ENCODE measurements at places on chromosomes 2 and 18.
A peak's percentile ranks its signal among the peaks of the same experiment; 100 is the strongest.

DNA sequence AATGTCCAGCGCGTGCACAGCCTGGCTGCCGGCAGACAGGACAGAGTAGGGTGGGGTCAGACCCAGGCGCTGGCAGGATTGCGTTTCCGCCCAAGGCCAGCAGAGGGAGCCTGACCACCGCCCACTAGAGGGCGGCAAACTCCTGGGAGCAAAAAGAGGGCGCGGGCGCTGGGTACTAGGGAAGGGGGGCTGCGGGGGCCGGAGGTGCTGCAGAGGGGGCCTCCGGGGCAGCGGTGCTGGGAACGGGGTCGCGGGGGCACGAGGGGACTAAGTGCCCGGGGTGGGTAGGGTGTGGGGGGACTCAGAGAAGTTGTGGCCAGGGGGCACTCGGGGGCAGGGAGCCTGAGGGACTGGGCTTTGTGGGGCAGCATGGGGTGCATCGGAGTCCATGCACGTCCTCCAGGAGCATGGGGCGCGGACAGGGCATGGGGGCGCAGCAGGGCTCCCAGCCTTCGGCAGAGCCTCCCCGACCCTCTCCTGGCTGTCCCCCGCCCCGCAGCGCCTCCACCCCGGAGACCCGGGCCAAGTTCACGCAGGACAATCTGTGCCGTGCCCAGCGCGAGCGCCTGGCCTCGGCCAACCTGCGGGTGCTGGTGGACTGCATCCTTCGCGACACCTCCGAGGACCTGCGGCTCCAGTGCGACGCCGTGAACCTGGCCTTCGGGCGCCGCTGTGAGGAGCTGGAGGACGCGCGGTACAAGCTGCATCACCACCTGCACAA is 3.2 kb downstream of the TEKT4 start:
- peak; percentile 72 for DNase-seq

GRCh38 chr2:119756837-119757236 is 2.9 kb upstream of the PTPN4 start:
- no peak for DNase-seq

DNA sequence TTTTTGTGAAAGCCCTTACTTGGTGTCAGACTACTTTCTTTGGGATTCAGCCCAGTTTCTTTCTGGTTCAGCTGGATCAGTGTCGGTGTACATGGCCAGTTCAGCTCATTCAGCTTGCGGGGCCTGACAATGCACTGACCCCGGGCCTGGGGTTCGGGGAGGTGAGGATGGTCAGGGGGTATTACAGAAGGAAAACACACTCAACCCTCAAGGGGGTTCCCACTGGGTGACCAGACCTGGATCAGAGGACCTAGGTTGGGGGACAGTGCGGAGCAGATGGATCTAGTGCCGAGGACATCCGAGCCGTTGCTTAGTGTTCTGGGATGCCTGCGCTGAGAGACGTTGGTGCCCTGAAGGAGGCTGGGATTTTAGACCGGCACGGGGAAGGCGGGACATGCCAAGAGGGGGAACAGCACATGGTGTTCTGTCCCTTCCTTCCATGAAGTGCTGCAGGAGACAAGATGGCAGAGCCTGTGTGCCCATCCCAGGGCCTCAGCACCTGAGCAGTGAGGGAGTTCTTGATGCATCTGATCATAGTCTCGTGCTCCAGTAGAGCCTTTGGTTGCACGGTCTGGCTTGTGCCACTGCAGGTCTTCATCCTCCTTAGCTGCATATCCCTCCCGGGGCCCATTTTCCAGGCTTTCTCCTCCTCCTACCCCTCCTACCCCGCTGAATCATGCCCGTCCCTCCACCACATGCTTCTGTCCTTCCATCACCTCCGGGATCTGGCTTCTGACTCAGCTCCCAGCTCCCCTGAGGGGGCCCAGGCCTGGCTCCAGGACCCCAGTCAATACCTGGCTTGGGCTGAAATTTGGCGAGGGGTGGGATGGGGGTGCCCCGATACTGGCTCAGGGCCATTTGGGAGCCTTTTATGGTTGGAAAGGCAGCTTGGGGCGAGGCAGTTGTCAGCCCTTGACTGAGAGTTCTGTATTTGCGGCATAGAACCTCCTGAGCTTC is 18.0 kb downstream of the SPEG start:
- DNase-seq, result no peak

DNA sequence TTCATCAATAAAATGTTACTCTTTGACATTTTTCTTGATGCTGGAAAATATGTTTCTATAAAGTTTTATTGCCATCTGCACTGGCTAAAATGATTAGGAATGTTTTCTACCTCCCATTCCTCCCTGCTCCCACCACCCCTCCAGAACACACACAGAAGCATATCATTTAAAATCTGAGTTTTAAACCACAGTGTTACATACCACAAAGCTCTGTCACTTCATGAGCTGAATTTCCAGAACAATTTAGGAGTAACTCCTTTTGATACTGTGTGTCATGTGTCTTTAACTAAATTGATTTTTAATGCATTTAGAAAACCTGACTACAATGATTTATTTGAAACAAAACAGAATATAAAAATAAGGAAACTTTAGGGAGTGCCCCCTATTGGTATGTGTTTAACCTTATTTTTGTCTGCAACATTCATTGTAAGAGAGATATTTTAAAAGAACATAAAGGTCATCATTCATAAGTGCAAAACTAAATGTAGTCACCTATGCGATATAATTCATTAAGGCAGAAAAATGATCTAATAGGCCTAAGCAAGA is 52.0 kb downstream of the FEZ2 start:
- DNase-seq, result no peak

DNA sequence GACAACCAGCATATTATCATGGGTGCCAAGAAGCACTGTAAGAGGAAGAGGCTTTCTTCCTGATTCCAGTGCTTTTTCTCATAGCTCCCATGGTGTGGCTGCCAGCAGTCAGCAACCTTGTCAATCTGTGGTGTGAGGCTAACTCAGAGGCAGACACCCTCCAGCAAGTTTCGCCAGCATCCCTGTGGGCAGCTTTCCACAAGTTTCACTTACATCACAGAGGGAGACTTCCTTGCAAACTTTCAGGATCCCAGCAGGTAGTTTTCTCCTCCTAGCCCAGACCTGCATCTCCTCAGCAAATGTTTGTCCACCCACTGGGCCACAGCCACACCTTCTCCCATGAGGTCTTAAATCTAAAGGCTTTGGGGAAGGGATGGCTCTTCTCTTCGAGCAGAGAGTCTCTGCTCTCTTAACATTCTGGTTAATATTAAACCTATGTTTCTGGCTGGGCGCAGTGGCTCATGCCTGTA is 9.1 kb downstream of the DNAH7 start:
- no peak for DNase-seq

DNA sequence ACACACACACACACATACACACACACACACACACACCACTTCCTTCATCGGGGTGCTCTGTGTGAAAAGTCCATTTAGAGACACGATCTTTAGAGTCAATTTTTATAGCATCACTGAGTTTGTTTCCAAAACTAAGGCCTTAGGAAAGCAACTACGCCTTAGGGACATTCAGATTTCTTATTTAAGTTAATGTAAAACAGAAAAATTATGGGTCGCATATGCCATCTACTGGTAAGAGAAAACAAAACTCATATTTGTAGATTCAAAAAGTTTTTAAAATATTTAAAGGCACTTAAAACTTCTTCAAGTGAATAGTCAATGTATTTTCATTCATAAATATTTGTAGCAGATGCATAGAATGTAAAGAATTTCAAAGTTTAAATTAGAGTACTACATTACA is 166.2 kb downstream of the ATAD2B start:
- DNase-seq, result peak; percentile 43

- no peak for DNase-seq
Observed at GRCh38 chr18:60146220-60146960, 226.2 kb downstream of the MC4R start.

- DNase-seq, result no peak
Observed at GRCh38 chr18:8364385-8364784, 244.9 kb upstream of the RAB12 start.

- no peak for DNase-seq
Observed at GRCh38 chr2:133411857-133412256, 156.4 kb downstream of the NCKAP5 start.

GRCh38 chr2:158214431-158214830 is 112.8 kb downstream of the UPP2 start:
- peak; percentile 45 for DNase-seq

DNA sequence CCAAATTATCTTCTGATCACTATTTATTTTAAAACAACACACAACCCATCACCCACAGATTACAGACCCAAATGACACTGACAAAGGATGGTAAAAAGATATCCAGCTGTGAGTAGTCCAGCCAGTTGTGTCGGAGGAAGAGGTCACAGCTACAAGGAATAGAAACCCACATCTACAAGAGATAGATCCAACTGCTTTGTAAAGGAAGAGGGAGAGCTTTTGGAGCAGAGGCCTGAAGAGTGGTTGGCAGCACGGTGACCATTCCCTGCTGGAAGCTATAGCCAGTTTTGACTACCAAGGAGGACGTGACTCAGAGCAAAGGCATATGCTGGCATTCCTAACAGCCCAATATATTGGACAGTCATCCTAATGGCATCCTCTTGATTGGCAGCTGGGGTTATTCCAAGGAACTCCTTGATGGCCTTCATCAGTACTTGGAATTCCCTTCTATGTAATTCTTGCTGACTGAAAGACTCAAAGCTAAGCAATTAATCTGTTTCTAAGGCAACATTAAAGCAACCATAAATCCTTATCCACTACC is 17.1 kb downstream of the SLC8A1 start:
- DNase-seq, result no peak

DNA sequence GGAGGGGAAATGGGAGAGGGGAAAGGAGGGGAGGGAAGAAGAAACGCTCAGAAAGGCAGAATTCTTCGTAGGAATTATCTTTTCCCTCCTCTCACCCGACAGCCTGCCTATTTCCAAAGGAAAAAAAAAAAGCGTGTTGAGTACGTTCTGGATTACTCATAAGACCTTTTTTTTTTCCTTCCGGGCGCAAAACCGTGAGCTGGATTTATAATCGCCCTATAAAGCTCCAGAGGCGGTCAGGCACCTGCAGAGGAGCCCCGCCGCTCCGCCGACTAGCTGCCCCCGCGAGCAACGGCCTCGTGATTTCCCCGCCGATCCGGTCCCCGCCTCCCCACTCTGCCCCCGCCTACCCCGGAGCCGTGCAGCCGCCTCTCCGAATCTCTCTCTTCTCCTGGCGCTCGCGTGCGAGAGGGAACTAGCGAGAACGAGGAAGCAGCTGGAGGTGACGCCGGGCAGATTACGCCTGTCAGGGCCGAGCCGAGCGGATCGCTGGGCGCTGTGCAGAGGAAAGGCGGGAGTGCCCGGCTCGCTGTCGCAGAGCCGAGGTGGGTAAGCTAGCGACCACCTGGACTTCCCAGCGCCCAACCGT is at the start of gene GAD1:
Gene GAD1, plus strand, starts transcription at position 384 of the 589 bp plus-strand sequence. CDS start 1,705 bp downstream, outside the sequence.
- peak; percentile 70 for DNase-seq

DNA sequence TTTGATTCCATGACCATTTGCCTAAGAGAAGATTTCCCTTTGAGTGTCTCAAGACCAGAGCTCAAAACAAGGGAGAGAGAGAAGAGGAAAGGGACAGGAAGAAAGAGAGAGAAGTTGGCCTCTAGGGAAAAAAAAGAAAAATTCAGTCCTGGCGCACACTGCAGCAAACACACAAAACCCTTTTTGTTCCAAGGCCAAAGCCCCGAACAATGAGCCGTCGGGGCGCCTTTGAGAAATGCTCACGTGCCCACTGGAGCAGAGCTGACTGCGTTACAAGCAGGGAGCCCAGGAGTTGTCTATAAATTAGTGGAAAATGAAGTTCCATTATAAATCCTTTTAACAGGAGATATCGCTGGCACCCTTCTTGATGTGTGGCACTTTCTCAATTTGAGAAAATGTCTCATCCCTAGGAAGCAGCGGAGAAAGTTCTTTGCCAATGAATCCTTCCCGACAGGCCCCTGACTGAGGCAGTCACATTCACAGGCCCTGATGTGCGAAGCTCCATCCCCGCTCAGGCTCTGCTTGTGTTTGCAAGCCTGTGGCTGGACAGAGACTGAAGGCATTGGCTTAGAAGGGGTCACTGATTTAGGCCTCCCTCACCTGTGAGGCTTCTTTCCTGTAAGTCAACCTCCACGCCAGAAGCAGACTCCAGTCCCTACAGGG is 32.1 kb upstream of the NCKAP5 start:
- no peak for DNase-seq

DNA sequence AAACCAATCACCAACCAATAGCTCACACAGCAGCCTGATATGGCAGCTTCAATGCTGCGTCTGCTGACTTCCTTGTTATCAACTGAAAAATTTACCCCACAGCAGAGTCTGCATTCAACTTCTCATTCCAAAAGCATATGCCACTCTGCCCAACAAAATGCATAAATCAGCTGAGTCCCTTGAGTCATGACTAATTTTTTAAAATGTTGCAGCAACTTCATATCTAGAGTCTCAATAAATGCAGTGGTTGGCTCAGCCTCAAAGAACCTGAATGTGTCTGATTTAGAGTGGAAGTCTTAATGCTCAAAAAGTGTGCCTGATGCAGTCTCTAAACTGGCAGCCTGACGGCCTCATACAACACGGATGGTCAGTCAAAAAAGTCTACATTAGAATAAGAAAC is 46.5 kb downstream of the FARSB start:
- DNase-seq, result no peak

DNA sequence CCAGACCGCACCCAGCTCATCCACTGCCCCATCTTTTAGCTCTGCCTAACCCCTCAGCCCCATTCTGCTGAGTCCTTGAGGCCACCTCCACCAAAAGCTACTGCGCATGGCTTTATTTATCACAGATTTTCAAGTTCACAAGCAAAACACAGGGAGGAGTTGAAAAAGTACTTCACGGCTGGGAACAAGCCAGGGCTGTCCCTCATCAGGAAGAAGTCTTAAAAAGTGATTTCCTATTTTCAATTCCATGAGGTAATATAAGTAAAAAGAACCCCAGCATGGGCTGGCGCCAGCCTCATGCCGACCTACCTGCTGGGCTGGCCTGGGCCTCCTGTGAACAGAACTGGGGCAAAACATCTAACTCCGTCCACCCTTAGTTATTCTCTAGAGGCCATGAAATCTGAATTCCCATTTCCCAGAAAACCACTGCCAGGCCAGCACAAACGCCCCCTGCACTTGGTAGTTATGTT is 69.0 kb downstream of the POLR1A start:
- DNase-seq, result no peak

- DNase-seq, result no peak
Observed at GRCh38 chr2:52572469-52572894, 1195.1 kb upstream of the CHAC2 start.

GRCh38 chr2:190574169-190574568 is 39.6 kb upstream of the NEMP2 start:
- no peak for DNase-seq
